Effector memory CD8-positive, alpha-beta T cell (primary cell): ENCODE measurements at places on chromosomes 3 and 15.
A peak's percentile ranks its signal among the peaks of the same experiment; 100 is the strongest.

- DNase-seq = no peak
These were observed 54.1 kb upstream of the TBC1D23 start for GRCh38 chr3:100206687-100207086.

- DNase-seq = no peak
These were observed 201.4 kb downstream of the PLOD2 start for GRCh38 chr3:145959457-145960088.

GRCh38 chr3:72786668-72787067 is 61.6 kb downstream of the SHQ1 start:
- DNase-seq = no peak

- DNase-seq = no peak
These were observed 17.6 kb downstream of the VGLL4 start for GRCh38 chr3:11626084-11626463.

GRCh38 chr3:48564667-48565066 is 1.1 kb upstream of the UCN2 start:
- DNase-seq = no peak

DNA sequence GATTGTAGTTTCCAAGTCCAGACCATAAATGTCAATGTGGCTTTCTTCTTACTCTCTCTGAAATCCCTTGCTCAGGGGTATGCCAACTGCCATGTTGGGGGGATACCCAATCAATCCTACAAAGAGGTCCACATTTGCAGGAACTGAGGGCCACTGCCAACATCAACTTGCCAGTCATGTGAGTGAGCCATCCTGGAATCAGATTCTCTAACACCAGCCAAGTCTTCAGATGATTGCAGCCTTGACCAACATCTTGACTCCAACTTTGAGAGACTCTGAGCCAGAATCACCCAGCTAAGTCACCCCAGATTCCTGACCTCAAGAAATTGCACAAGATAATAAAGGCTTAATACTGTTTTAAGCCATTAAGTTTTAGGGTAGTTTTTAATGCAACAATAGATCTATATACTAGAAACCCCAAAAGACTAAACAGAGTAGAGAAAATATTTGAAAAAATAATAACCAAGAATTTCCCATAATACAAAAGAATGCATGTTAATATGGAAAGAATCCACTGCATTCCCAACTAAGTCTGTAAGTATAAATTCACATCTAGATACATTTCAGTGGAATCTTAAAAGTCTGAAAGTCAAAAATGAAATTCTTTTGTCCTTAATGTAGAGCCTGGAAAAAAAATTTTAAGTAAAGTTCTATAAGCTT is 22.4 kb downstream of the ISG20 start:
- no peak for DNase-seq

GRCh38 chr15:61033319-61033718 is 195.8 kb downstream of the RORA start:
- no peak for DNase-seq

DNA sequence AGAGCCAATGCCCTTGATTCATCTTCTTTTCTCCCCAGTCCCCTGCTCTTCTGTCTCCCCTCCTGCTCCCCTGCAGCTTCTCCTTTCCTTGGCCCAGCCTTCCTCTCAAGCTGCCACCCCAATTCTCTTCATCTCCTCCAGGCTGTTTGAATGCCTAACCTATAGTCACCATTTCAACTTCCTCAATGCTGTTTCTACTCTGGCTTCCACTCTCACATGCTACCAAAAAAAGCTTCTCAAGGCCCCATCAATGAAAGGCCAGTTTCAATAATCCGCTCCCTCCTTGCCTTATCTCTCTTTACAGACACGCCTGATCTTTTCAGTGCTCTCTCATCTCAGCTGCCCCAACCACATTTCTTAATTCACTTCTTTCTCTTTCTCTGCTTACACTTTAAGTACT is 212.2 kb upstream of the GPR149 start:
- DNase-seq = no peak

GRCh38 chr3:149215515-149215914 is 6.1 kb downstream of the CP start:
- DNase-seq = no peak

DNA sequence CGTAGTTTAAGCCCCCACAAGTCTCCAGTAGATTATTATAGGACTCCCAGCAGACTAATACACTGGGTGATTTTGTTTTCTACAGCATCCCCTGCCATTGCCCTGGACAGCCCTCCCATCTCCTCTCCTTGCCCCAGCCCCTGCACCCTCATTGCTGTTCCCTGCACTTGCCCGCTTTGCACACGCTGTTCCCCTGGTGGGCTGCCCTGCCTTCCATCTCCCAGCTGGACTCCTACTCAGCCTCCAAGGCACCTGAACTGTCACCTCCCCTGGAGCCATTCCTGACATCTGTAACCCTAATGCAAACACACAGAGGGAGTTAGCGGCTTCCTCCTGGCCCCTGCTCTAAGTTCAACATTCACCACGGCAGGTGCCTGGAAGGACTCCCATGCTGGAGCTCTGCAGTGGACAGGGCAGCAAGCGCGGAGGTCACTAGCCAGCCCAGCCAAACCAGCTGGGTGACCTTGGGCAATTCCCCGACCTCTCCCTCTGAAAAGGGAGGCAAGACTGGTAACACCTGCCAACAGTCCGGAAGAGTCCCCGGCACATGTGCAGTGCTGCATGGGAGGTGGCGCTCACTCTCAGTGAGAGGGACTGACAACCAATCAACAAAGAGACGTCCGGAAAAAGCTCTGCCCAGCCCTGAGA is 38.8 kb upstream of the IQSEC1 start:
- DNase-seq = no peak

DNA sequence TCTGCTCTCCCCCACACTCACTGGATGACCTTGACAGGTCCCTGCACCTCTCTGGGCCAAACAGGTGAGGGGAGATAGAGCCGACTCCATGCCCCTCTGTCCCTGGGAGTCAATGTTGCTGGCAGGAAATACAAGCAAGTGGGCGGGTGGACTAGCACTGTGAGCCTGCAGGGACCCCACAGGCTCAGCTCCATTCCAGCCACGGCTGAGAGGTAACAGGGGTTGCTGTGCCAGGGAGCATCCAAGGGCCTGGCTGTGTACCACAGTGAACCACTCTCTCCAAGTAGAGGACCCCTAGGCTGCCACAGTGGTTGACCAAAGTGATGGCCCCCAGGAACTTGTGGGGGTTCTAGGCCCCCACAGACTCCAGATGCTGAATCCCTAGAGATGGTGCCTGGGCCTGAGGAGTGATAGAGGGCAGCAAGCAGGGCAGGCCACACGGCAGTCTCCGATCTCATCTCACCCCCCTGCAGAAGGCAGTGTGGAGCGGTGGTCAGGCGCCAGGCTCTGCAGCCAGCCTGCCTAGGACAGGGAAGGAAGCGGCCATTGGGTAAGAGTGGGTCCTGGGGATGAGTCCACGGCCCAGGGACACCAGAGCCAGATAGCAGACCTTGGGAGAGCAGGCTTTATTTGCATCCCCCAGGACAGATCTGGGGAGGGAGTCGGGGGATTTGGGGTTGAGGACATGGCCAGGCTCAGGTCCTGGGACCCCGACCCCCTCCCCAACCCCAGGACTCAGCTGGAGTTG is 3.2 kb downstream of the TNNC1 start:
- no peak for DNase-seq

DNA sequence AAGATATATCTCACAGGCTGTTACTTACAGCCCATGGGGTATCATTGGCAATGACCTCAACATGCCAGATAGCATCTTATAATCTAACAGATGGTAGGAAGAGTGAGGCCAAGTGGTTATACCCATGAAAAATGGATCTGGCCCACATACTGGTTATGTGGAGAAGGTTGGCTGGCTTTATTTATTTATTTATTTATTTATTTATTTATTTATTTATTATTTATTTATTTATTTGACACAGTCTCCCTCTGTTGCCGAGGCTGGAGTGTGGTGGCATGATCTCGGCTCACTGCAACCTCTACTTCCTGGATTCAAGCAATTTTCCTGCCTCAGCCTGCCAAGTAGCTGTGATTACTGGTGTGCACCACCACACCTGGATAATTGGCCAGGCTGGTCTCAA is 11.6 kb downstream of the FBXO40 start:
- no peak for DNase-seq

GRCh38 chr3:25153561-25153960 is 274.5 kb upstream of the RARB start:
- no peak for DNase-seq

DNA sequence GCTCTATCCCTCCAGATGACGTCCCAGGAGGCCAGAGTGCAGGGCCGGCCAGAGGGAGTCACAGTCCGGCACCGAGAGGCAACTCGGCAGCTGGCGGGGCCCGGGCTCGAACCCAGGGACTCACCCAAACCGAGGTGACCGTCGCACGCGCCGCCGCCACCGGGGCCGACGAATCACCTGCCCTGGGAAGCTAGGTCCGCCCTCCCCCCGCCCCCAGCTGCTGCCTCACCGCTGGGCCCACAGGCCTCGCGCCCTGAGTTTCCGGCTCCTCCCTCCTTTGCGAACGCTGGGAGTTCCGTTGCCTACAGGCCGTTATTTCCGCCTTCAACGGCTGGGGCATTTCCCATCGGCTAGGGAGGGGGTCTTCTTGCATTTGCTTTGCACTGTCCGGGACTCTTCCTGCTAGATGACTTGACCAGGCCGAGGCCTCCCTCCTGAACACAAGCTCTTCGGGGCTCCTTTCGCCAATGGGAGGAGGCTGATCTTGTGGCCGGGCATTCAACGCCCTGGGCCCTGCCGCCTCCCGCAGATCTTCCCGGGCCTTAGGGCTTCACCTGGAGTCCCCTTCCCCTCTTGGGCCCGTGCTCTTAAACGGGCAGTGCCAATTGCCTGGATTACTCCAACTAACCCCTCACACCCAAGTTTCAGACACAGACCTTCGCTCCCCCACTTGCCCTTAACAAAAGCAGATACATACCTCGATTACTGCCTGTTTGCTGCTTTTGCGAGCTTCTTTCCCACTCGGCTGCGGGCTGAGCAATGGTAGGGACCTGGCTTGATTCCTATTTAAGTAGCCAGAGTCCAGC is at the start of gene SNUPN:
Gene SNUPN (minus strand): TSS at position 184 of the 806 bp plus-strand sequence. CDS start 4,674 bp downstream, outside the sequence.
- DNase-seq = peak; percentile 86

GRCh38 chr3:39657075-39657474 is 152.3 kb upstream of the MYRIP start:
- DNase-seq = no peak

GRCh38 chr3:17074559-17074958 is 189.8 kb downstream of the PLCL2 start:
- DNase-seq = peak; percentile 5

DNA sequence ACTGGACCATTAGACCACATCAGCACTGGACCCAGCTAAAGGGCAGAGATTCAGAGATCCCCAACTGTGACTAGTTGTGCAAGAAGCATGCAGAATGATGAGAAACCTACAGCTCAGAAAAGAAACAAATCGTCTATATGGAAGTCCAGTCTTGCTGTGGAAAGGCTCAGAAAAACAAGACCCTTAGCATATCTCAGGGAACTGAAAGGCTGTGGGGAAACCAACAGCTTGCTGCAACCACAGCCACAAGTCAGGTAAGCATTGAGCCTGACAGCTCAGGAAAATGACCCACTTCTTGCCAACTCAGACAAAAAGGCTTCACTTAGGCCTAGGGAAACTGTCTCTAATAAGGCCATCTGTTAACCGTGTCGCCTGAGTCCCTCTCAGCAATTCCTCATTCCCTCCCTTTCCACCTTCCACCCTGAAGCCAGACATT is 145.6 kb downstream of the LSAMP start:
- DNase-seq = no peak

DNA sequence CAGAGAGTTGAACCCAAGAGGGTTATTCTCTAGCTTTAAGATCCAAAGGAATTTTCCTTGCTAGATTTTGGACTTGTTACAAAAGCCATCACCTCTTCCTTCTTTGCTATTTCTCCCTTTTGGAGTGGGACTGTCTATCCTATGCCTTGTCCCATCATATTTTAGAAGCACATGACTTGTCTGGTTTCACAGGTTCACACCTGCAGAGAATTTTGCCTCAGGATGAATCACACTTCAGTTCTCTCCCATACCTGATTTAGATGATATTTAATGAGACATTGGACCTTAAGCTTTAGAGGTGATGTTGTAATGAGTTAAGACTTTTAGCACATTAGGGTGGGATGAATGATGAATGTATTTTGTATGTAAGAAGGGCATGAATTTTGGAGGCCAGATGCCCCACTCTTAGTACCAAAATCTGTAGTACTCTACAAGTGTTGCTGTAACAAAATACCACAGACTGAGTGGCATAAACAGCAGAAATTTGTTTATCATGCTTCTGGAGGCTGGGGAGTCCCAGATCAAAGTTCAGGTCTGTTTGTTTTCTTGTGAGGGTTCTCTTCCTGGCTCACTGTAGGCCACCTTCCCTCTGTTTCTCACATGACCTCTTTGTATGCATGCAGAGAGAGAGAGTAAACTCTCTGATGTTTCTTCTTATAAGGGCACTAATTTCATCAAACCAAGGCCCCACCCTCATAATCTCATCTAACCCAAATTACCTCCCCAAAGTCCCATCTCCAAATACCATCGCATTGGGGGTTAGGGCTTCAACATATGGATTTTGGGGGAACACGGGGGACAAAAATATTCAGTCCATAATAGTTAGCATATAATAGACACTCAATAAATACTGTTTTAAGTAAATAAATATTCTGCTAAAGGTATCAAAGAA is 10.0 kb downstream of the LNP1 start:
- no peak for DNase-seq

GRCh38 chr3:1087066-1087560 is 5.7 kb upstream of the CNTN6 start:
- no peak for DNase-seq

DNA sequence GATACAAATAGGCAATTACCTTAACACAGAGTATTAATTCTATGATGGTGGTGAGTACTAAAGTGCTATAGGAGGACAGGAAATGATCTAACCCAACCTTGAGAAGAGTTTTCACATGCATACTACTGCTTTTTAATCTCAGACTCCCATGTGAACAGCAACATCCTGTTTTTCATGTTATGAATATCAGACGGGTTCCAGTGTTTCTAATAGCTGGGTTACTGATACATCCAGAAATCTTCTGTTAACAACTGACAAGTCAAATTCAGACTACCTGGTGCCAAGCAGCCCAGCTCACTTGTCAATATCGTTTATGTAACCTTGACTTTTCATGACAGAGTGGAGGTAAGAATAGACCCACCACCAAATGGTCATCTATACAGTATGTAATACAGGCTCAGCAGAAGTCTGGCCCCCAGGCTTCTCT is 220.2 kb upstream of the COL8A1 start:
- DNase-seq = no peak

- DNase-seq = no peak
These were observed 144.1 kb downstream of the VPS13C start for GRCh38 chr15:61916104-61916503.

DNA sequence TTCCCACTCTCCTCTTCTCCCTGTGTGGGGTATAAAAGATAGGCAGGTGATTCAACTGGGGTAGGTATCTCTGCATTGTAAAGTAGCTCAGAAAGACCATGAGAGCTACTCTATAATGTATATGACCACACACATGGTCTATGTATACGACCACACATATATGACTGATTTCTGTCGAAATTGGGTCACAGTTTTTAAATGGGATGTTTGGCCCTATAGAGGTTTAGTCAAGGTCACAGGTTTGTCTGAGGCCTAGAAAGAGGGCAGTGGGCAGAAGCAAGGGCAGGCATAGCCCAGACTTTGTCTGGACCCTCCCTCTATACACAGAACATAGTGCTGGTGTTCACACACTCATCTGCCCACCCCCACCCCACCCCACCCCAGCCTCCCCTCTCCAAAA is 4.4 kb downstream of the LAMP3 start:
- DNase-seq = no peak
